ENCODE measurements at places on chromosomes 16 and 17. TPM values are rescaled to one million over a fixed set of nuclear protein-coding genes. Genes with fewer than 3 reads are reported as not detected.

DNA sequence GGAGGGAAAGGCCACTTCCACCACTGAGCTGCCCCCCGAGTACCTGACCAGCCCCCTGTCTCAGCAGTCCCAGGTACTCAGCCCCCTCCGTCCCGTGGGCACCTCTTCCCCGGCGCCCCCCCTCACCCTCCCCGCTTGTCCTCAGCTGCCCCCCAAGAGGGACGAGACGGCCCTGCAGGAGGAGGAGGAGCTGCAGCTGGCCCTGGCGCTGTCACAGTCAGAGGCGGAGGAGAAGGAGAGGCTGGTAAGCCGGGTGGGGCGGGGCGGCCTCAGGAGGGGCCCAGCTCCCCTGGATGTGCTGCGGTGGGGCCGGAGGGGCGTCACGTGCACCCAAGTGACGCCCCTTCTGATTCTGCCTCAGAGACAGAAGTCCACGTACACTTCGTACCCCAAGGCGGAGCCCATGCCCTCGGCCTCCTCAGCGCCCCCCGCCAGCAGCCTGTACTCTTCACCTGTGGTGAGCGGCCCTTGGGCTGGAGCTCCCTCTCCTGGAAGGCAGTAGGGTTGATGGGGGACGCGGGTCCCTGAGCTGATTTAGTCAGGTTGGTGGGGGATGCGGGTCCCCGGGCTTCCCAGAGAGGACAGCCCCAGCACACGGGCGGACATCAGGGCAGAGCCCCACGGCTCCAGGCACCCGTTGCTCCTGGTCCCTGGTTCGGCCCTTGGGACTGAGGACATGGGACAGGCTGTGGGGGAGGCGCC, 9.5 kb upstream of the MRPL12 start:
- no peaks in the 10 kb centered on the region for H3K27me3 ChIP-seq
- DNase-seq = no peak
- H3K4me3 ChIP-seq = no peak overlapping the region
- no peak overlapping the region for H3K27ac ChIP-seq

DNA sequence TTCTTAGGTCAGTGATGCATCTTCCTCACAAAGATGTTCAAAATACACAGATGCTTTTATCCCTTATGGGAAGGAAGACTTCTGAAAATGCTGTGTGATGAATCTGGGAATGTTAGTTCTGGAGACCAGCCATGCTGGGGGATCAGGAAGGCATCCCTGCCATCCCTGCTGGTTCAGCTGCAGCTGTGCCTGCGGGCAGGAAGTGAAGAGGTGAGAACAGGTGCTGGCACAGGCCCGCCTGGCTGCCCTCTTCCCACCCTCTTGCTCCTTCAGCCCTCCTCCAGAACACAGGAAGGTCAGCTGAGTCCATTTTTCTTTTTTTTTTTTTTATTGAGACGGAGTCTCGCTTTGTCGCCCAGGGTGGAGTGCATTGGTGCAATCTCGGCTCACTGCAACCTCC, 15.2 kb downstream of the RAB11FIP3 start:
- H3K4me3 ChIP-seq = no peak overlapping the region
- no peak for DNase-seq
- H3K4me1 ChIP-seq = no peaks in the 10 kb centered on the region
- no peaks in the 10 kb centered on the region for H3K36me3 ChIP-seq
- no peaks in the 10 kb centered on the region for H3K27me3 ChIP-seq

- H3K36me3 ChIP-seq = no peaks in the 10 kb centered on the region
- peaks cover 3% of the 10 kb centered on the region for H3K4me1 ChIP-seq
- H3K27me3 ChIP-seq = no peaks in the 10 kb centered on the region
- no peak overlapping the region for H3K27ac ChIP-seq
- H3K4me3 ChIP-seq = no peak overlapping the region
Measured at GRCh38 chr17:31211352-31212012, 85.6 kb downstream of the OMG start.

DNA sequence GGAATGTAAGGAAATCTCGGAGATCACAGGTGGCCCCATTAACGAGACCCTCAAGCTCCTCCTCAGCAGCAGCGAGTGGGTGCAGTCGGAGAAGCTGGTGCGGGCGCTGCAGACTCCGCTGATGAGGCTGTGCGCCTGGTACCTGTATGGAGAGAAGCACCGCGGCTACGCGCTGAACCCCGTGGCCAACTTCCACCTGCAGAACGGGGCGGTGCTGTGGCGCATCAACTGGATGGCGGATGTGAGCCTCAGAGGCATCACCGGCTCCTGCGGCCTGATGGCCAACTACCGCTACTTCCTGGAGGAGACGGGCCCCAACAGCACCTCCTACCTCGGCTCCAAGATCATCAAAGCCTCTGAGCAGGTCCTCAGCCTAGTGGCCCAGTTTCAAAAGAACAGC, 16.2 kb downstream of the MLYCD start:
- H3K27me3 ChIP-seq = no peaks in the 10 kb centered on the region
- H3K4me1 ChIP-seq = no peaks in the 10 kb centered on the region
- no peaks in the 10 kb centered on the region for H3K36me3 ChIP-seq
- no peak for DNase-seq
- H3K27ac ChIP-seq = no peak overlapping the region
- no peak overlapping the region for H3K4me3 ChIP-seq

- no peak for DNase-seq
- H3K36me3 ChIP-seq = no peaks in the 10 kb centered on the region
- H3K27ac ChIP-seq = no peak overlapping the region
- no peaks in the 10 kb centered on the region for H3K4me1 ChIP-seq
- no peak overlapping the region for H3K4me3 ChIP-seq
Measured at GRCh38 chr16:57424583-57424982, 20.0 kb downstream of the CCL17 start.

DNA sequence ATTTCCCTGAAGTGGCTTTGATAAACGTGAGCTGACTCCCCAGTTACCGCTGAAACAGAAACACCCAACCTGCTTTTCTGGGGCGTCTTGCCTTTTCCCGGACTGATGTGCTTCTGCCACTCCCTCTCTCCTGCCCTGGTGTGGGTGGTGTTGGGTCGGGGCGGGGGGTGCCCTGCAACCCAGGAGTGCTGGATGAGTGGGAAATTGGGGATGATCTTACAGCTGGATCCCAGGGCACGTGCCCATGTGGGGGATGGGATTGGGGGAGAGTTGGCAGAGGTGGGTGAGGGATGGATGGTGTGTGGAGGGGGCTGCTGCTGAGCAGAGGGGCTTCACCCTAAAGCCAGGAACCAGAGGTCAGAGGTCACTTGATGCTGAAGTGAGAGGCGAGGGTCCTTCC, 28.5 kb downstream of the PGS1 start:
- no peak for DNase-seq
- peaks cover 43% of the 10 kb centered on the region for H3K36me3 ChIP-seq
- no peak overlapping the region for H3K27ac ChIP-seq
- H3K4me3 ChIP-seq = no peak overlapping the region

DNA sequence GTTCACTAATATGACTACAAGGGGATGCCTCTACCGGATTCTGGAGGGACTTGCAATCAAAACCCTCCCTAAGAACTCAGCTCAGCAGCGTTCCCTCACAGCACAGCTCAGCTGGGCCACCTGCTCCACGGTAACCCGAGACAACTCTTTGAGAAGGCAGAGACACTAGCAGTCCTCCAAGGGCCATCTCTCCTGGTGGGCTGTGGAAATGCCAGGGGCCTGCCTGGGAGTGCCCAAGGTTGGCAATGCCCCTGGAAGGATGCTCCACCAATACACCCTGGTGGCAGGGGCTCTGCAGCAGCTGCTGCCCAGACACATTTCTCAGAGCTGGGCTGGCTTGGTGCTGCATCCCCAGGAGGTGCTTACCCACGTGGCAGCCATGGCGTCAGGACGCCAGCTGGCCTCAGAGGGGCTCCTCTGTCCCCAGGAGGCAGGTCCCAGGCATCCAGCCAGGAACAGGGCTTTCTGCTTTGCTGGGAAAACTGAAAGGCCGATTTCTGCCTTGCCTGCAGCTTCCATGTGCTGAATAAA, 16.5 kb downstream of the CDIP1 start:
- no peak overlapping the region for H3K27ac ChIP-seq
- no peak for DNase-seq
- H3K27me3 ChIP-seq = no peaks in the 10 kb centered on the region
- H3K4me3 ChIP-seq = no peak overlapping the region

GRCh38 chr16:56263711-56264608, 72.7 kb downstream of the GNAO1 start:
- H3K4me1 ChIP-seq = no peaks in the 10 kb centered on the region
- H3K36me3 ChIP-seq = no peaks in the 10 kb centered on the region
- no peak for DNase-seq
- peaks cover 37% of the 10 kb centered on the region for H3K27me3 ChIP-seq
- H3K27ac ChIP-seq = no peak overlapping the region

DNA sequence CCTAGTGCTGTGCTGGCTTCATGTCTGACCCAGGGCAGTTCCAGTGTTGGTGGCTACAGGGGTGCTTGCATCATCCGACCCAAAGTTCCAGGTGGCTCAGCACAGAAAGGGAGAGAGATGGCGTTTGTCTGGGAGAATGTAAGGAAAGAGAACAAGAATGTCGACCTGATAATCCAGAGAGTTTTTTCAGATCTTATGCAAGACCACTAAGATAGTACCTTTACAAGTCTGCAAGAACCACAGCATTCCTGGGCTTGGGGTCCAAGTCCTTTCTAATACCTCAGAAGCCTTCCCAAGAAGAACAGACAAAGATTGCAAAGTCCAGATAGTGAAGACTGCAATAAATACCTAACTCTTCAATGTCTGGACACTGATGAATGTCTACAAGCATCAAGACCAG, 363.0 kb upstream of the TOM1L1 start:
- H3K36me3 ChIP-seq = no peaks in the 10 kb centered on the region
- DNase-seq = no peak
- H3K4me1 ChIP-seq = no peaks in the 10 kb centered on the region
- H3K4me3 ChIP-seq = no peak overlapping the region
- H3K27me3 ChIP-seq = no peaks in the 10 kb centered on the region

DNA sequence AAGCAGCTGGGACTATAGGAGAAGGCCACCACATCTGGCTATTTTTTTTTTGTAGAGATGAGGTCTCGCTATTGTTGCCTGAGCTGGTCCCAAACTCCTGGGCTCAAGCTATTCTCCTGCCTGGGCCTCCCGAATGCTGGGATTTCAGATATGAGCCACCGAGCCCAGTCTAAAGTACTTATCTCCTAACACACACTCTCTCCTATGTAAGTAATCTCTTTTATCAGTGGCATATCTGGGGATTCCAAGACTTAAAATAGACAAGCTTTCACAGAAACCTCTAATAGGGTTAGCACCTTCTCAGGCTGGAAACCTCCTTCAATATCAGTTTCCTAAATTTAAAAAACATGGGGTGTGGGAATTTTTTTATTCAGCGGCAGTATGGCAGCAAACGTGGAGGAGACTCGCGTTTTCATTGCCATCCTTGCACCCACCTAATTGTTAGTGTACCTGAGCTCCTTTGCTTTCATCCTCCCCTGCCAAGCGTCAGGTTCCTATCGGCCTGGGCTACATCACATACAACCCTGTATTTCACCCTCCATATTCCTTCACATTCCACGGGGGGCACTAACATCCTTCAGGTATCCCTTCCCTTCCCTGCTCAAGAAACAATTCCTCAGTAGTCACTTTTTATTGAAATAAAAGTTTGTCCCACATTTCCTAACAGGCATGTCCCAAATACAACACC, 1.1 kb downstream of the EZH1 start:
- H3K4me3 ChIP-seq = peak overlapping the region; percentile 65
- peaks cover 2% of the 10 kb centered on the region for H3K4me1 ChIP-seq
- no peaks in the 10 kb centered on the region for H3K36me3 ChIP-seq
- H3K27ac ChIP-seq = peak overlapping the region; percentile 46
- H3K27me3 ChIP-seq = no peaks in the 10 kb centered on the region

DNA sequence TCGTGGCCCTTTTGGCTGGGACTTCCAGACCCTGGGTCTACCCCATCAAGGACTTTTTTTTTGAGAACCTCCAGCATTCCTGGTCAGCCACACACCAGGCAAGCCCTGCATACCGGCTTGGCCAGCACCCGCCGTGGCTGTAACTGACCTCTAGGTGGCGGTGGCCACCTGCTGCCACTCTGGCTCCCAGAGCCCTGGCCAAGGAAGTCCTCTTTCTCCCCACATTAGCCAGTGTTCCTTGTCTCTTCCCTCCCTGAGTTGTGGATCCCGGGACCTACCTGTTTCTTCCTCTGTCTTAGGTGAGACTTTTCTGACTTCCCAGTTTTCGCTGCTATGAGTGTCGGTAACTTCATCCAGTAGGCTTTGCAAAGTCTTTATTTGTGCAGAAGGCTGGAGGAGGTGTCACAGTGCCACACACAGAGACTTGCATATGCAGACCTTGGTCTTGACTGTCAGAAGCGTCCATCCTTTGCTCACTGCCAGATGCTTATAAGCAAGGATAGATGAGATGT, 348.3 kb downstream of the CPPED1 start:
- no peaks in the 10 kb centered on the region for H3K27me3 ChIP-seq
- H3K27ac ChIP-seq = no peak overlapping the region
- DNase-seq = peak; percentile 66

- no peak overlapping the region for H3K4me3 ChIP-seq
- H3K36me3 ChIP-seq = no peaks in the 10 kb centered on the region
- H3K4me1 ChIP-seq = no peaks in the 10 kb centered on the region
- DNase-seq = no peak
Measured at GRCh38 chr16:84919708-84920107, 91.6 kb downstream of the ZDHHC7 start.

DNA sequence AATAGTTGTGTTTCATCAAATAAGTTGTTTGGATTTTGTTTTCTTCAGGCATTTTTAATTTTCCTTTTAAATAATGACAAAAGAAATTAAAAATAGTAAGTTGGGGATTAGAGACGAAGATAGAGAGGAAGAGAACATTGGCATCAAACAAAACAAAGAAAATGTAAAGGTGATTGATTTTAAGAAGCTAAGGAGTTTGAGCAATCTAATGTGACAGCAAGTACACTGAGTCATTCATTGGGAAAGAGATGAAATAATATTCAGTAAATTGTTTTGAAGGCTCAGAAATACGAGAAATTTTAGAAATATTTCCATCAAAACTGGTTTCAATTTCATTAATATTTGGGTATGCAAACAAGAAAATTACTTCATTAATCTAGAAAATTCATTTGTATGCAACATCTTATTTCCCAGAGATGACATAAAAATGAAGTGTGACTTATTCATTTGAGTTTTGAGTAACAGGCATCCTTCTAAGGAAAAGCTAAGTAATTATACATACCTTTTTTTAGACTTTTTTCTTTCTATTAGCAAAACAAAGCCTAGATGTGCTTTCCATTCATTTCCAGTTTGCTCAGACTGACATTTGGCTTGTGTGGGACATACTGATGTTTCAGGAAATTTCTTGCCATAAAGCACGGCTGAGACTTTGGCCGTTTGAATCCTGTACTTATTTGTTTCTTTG, 66.7 kb downstream of the COX10 start:
- no peaks in the 10 kb centered on the region for H3K36me3 ChIP-seq
- DNase-seq = no peak
- no peak overlapping the region for H3K27ac ChIP-seq
- H3K4me3 ChIP-seq = no peak overlapping the region
- no peaks in the 10 kb centered on the region for H3K27me3 ChIP-seq
- H3K4me1 ChIP-seq = 0 out of 2 replicates have a peak, but pooled peaks cover 3% of the 10 kb centered on the region

- DNase-seq = no peak
- H3K27me3 ChIP-seq = no peaks in the 10 kb centered on the region
- H3K4me3 ChIP-seq = no peak overlapping the region
- H3K4me1 ChIP-seq = no peaks in the 10 kb centered on the region
Measured at GRCh38 chr17:27945333-27945616, 52.1 kb upstream of the LYRM9 start.

The KRT9 gene
- not detected for total RNA-seq

The GP1BA gene
- total RNA-seq = not detected

The ENPP7 gene
- not detected for total RNA-seq

The KRTAP2-3 gene
- 10.8 TPM for total RNA-seq

The SPNS2 gene
- 2.6 TPM for total RNA-seq

The TMEM98 gene
- 59.0 TPM for total RNA-seq

The ZNF469 gene
- total RNA-seq = 5.8 TPM

The CACNG3 gene
- not detected for total RNA-seq

The GAS2L2 gene
- not detected for total RNA-seq

The TMC8 gene
- total RNA-seq = 4.6 TPM

The ABI3 gene
- not detected for total RNA-seq

The TMEM92 gene
- total RNA-seq = 6.9 TPM

The CFAP119 gene
- total RNA-seq = 8.6 TPM

All from PC-3 (cell line).